ENCODE measurements at places on chromosomes 3 and 15. TPM values are rescaled to one million over a fixed set of nuclear protein-coding genes. Genes with fewer than 3 reads are reported as not detected.

GRCh38 chr15:75554717-75555116 lies 24.4 kb downstream of the PTPN9 start:
- H3K4me1 ChIP-seq = no peaks in the 10 kb centered on the region
- DNase-seq = no peak
- no peak overlapping the region for H3K4me3 ChIP-seq
- no peaks in the 10 kb centered on the region for H3K36me3 ChIP-seq
- H3K27me3 ChIP-seq = no peaks in the 10 kb centered on the region

GRCh38 chr3:14741510-14741909 lies 66.6 kb downstream of the C3orf20 start:
- no peak overlapping the region for H3K4me3 ChIP-seq
- H3K36me3 ChIP-seq = no peaks in the 10 kb centered on the region
- H3K27ac ChIP-seq = no peak overlapping the region
- no peaks in the 10 kb centered on the region for H3K4me1 ChIP-seq
- peaks cover 2% of the 10 kb centered on the region for H3K27me3 ChIP-seq

GRCh38 chr15:88876573-88876972 lies 18.8 kb downstream of the HAPLN3 start:
- no peak overlapping the region for H3K4me3 ChIP-seq
- no peak overlapping the region for H3K27ac ChIP-seq
- no peak for DNase-seq
- peaks cover 6% of the 10 kb centered on the region for H3K36me3 ChIP-seq
- no peaks in the 10 kb centered on the region for H3K27me3 ChIP-seq
- H3K4me1 ChIP-seq = no peaks in the 10 kb centered on the region

DNA sequence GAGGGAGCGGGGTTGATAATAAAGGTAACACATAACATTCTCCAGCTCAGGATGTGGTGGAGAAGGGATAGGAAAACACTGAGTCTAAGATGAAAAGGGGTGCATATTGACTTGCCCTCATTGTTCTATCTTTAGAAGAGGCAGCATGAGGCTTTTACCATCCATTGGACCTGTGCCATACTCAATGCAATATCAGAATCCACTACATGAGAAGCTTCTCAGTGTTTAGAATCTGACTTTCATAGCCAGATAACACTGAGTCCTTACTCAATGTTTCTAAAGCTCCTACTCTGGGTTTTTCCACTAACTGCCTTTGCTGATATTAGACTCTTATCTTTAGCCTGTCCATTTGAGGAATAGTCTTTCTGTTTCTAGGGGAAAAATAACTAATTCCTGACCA lies 24.3 kb upstream of the GADL1 start:
- H3K4me1 ChIP-seq = peaks cover 1% of the 10 kb centered on the region
- H3K27ac ChIP-seq = no peak overlapping the region
- H3K4me3 ChIP-seq = no peak overlapping the region
- no peaks in the 10 kb centered on the region for H3K27me3 ChIP-seq

Gene NANOGP8
- total RNA-seq = 1.5 TPM
